Osteocyte (in vitro differentiated cells): ENCODE measurements at places on chromosomes 7 and 10. TPM values are rescaled to one million over a fixed set of nuclear protein-coding genes. Genes with fewer than 3 reads are reported as not detected.

Gene BUD23
- total RNA-seq = 47.2 and 56.7 TPM in 2 replicates

Gene FFAR4
- not detected in 2 replicates for total RNA-seq

Gene CTBP2
- total RNA-seq = 125 and 127 TPM in 2 replicates

Gene PAPOLB
- total RNA-seq = 0.10 and 0.13 TPM in 2 replicates

Gene LIPA
- total RNA-seq = 36.9 and 42.2 TPM in 2 replicates

Gene FUOM
- 20.5 and 24.0 TPM in 2 replicates for total RNA-seq

Gene CALN1
- not detected in 2 replicates for total RNA-seq

Gene PIP4K2A
- total RNA-seq = 41.1 and 52.7 TPM in 2 replicates

Gene NUPR2
- total RNA-seq = not detected in 2 replicates

Gene PSD
- total RNA-seq = 0.99 and 1.8 TPM in 2 replicates

Gene OIT3
- total RNA-seq = 0.19 and 0.21 TPM in 2 replicates

Gene CTAGE6
- total RNA-seq = 0.60 and 0.86 TPM in 2 replicates

Gene DEPP1
- 10.3 and 10.4 TPM in 2 replicates for total RNA-seq
